ENCODE measurements at places on chromosomes 5 and 9. TPM values are rescaled to one million over a fixed set of nuclear protein-coding genes. Genes with fewer than 3 reads are reported as not detected.

DNA sequence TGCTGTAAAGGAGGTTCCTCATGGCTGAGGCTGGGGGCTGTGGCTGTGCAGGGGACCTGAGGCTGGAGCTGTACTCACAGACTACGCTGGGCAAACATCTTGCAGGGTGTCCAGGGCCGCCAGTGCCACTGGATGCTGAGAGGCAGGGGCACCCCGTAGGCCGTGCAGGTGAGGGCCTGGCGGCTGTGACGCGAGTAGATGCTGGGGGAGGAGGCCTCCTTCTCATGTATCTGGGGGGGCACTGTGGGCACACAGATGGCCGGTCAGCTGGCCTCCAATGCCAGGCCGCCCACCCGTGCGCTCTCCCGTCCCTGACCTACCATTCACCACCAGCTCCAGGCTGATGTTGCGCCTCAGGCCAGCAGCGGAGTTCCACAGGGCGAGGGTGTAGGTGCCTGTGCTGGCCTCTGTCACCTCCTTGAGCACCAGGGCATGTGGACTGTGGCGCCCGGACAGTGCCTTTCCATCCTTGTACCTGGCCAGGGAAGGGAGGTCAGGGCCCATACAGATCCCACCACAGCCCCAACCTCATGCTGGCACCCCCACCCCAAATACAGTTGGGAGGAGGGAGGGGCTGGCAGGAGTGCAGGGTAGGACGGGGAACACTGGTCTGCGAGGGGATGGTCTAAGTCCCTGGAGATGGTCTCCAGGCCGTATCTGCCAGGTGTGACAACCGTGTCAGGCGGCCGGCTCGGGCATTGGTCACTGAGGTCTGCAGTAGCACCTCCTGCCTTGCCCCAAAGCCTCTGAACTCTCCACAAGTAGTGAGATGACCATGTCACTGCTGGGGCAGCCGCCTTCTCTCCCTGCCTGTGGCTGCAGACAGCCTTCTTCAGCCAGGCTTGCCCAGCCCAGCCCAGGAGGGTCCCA is 23.4 kb downstream of the FLT4 start:
- H3K4me3 ChIP-seq = no peak overlapping the region
- no peaks in the 10 kb centered on the region for H3K27me3 ChIP-seq
- no peaks in the 10 kb centered on the region for H3K36me3 ChIP-seq
- H3K4me1 ChIP-seq = peaks cover 5% of the 10 kb centered on the region
- no peak for DNase-seq

GRCh38 chr9:130283539-130284248 is 18.1 kb downstream of the HMCN2 start:
- no peaks in the 10 kb centered on the region for H3K27me3 ChIP-seq
- DNase-seq = no peak
- no peak overlapping the region for H3K4me3 ChIP-seq

GRCh38 chr5:92313385-92313784 is 930.3 kb upstream of the ARRDC3 start:
- H3K27me3 ChIP-seq = no peaks in the 10 kb centered on the region
- no peak for DNase-seq
- no peaks in the 10 kb centered on the region for H3K36me3 ChIP-seq
- no peaks in the 10 kb centered on the region for H3K4me1 ChIP-seq
- H3K27ac ChIP-seq = no peak overlapping the region
- no peak overlapping the region for H3K4me3 ChIP-seq

INSL4 gene
- total RNA-seq = not detected

DNA sequence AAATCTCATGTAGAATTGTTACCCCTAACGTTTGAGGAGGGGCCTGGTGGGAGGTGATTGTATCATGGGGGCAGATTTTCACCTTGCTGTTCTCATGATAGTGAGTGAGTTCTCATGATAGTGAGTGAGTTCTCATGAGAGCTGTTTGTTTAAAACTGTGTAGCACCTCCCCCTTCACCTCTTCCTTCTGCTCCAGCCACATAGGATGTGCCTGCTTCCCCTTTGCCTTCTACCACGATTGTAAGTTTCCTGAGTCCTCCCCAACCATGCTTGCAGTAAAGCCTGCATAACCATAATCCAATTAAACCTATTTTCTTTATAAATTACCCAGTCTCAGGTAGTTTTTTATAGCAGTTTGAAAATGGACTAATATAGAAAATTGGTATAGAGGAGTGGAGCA is 1783.7 kb upstream of the CDH9 start:
- H3K27me3 ChIP-seq = no peaks in the 10 kb centered on the region
- no peak overlapping the region for H3K4me3 ChIP-seq

GRCh38 chr5:165410476-165410875 is 1905.1 kb downstream of the MAT2B start:
- no peaks in the 10 kb centered on the region for H3K4me1 ChIP-seq
- no peaks in the 10 kb centered on the region for H3K36me3 ChIP-seq
- no peaks in the 10 kb centered on the region for H3K27me3 ChIP-seq
- H3K27ac ChIP-seq = no peak overlapping the region
- DNase-seq = no peak
- H3K4me3 ChIP-seq = no peak overlapping the region

GRCh38 chr9:88969646-88970373 is 21.5 kb upstream of the S1PR3 start:
- H3K36me3 ChIP-seq = no peaks in the 10 kb centered on the region
- no peaks in the 10 kb centered on the region for H3K27me3 ChIP-seq
- H3K27ac ChIP-seq = no peak overlapping the region
- H3K4me1 ChIP-seq = no peaks in the 10 kb centered on the region

PDE6A gene
- not detected for total RNA-seq

DNA sequence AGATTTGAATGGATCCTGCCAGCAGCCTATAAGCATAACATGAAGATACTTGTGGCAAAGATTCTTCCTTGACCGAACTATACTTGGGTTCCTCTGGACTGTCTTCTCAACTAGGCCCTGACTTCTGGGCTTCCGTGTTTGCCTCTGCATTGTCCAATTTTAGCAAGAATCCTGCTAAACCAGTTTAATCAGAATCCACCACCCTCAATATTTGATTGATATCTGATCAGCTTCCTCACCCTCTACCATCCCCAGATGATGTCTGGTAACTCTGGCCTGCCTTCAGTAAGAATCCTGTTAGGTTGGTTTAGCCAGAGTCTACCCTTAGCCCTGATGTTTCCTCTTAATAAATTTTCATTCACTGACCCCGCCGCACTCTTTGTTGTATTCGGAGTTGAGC is 54.4 kb upstream of the GALNT10 start:
- DNase-seq = no peak
- H3K4me3 ChIP-seq = no peak overlapping the region
- no peaks in the 10 kb centered on the region for H3K27me3 ChIP-seq
- no peak overlapping the region for H3K27ac ChIP-seq
- no peaks in the 10 kb centered on the region for H3K4me1 ChIP-seq
- no peaks in the 10 kb centered on the region for H3K36me3 ChIP-seq

FLT4 gene
- 0.92 TPM for total RNA-seq

GRCh38 chr5:4976902-4977301 is 163.2 kb upstream of the ADAMTS16 start:
- DNase-seq = no peak
- H3K27ac ChIP-seq = no peak overlapping the region
- no peaks in the 10 kb centered on the region for H3K36me3 ChIP-seq
- no peaks in the 10 kb centered on the region for H3K4me1 ChIP-seq

DNA sequence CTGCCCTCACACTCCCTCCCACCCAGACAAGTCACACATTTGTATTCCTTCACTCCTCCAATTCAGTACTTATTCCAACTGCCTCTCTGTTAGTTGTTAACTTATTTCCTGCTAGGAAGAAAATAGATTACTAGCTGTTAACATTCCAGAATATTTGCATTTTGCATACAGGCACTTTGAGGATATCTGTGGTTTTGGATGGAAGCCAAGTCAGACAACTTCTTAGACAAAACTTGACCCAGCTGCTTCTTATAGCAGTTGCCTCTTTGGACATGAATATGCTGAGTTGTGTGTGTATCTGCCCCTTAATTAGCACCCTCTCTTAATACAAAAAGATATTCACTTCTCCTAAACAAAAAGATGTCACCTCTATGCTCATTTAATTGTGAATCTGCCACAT is 1280.6 kb upstream of the ACO1 start:
- H3K4me1 ChIP-seq = no peaks in the 10 kb centered on the region
- no peaks in the 10 kb centered on the region for H3K27me3 ChIP-seq
- no peak overlapping the region for H3K27ac ChIP-seq

GRCh38 chr9:69604568-69605219 is 67.5 kb downstream of the APBA1 start:
- H3K27me3 ChIP-seq = no peaks in the 10 kb centered on the region
- no peaks in the 10 kb centered on the region for H3K36me3 ChIP-seq
- no peak overlapping the region for H3K4me3 ChIP-seq
- no peak for DNase-seq

GRCh38 chr5:65923339-65923738 is 3.0 kb upstream of the ERBIN start:
- no peak overlapping the region for H3K4me3 ChIP-seq
- H3K36me3 ChIP-seq = no peaks in the 10 kb centered on the region
- no peak for DNase-seq
- H3K27me3 ChIP-seq = no peaks in the 10 kb centered on the region

PTPN3 gene
- not detected for total RNA-seq

GRCh38 chr9:135085830-135086546 is 1.5 kb upstream of the OLFM1 start:
- peaks cover 15% of the 10 kb centered on the region for H3K27me3 ChIP-seq
- no peaks in the 10 kb centered on the region for H3K4me1 ChIP-seq
- H3K36me3 ChIP-seq = no peaks in the 10 kb centered on the region
- H3K27ac ChIP-seq = no peak overlapping the region
- peak; percentile 12 for DNase-seq

AQP3 gene
- 3.9 TPM for total RNA-seq

TNFSF15 gene
- total RNA-seq = not detected

PCDHB9 gene
- total RNA-seq = 0.15 TPM

SLC6A7 gene
- total RNA-seq = not detected

DNA sequence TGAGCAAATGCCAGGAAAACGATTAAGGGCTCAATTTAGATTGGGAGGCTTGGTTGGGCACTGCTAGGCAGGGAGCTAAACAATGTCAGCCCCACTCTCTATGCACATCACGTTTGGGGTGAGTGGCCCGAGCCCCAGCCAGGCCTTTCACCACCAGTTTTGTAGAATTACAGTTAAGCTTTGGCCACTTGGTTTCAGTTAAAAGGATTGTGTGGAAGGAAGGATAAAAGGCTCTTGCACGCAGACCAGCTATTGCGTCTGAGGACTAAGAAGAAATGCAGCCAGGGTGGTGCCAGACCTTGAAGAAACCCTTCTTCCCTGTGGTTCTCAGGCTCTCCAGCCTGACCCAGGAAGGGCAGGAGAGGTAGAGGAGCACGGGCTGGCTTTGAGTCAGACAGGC is 125.3 kb upstream of the SLC44A1 start:
- H3K4me3 ChIP-seq = no peak overlapping the region
- H3K27ac ChIP-seq = no peak overlapping the region
- DNase-seq = no peak
- peaks cover 2% of the 10 kb centered on the region for H3K27me3 ChIP-seq
- H3K36me3 ChIP-seq = no peaks in the 10 kb centered on the region
- H3K4me1 ChIP-seq = peaks cover 22% of the 10 kb centered on the region

GRCh38 chr9:129412814-129413536 is 207.9 kb downstream of the C9orf50 start:
- peaks cover 47% of the 10 kb centered on the region for H3K4me1 ChIP-seq
- H3K27ac ChIP-seq = peak overlapping the region; percentile 99
- H3K27me3 ChIP-seq = no peaks in the 10 kb centered on the region
- peak overlapping the region; percentile 41 for H3K4me3 ChIP-seq
- DNase-seq = no peak
- H3K36me3 ChIP-seq = no peaks in the 10 kb centered on the region

- no peaks in the 10 kb centered on the region for H3K36me3 ChIP-seq
- no peak overlapping the region for H3K4me3 ChIP-seq
- DNase-seq = no peak
- no peaks in the 10 kb centered on the region for H3K4me1 ChIP-seq
- no peaks in the 10 kb centered on the region for H3K27me3 ChIP-seq
- H3K27ac ChIP-seq = no peak overlapping the region
These were observed 431.6 kb downstream of the IRX1 start for GRCh38 chr5:4027088-4027734.

DNA sequence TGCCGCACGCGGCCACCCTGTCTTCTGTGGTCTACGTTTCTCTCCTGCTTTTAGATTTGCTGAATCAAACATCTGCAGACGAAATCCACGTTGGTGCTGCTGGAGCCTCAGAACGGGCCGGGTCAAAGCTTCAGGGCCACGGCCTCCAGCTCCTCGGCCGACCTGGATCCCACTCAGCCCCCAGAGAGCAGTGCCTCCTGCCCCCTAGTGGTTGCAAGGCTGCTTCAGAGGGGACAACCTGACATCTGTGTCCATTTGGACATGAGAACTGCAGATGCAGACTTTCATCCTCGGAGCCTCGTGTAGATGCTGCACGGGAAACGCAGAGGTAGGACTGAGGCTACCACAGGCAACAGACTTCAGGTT is 23.0 kb upstream of the SLC6A3 start:
- no peaks in the 10 kb centered on the region for H3K27me3 ChIP-seq
- peaks cover 72% of the 10 kb centered on the region for H3K36me3 ChIP-seq
- H3K27ac ChIP-seq = no peak overlapping the region
- no peak overlapping the region for H3K4me3 ChIP-seq
- no peaks in the 10 kb centered on the region for H3K4me1 ChIP-seq

CAMK2A gene
- total RNA-seq = not detected

- H3K4me3 ChIP-seq = no peak overlapping the region
- no peak for DNase-seq
- H3K4me1 ChIP-seq = peaks cover 5% of the 10 kb centered on the region
- H3K27me3 ChIP-seq = no peaks in the 10 kb centered on the region
- H3K27ac ChIP-seq = no peak overlapping the region
- peaks cover 26% of the 10 kb centered on the region for H3K36me3 ChIP-seq
These were observed 5.9 kb upstream of the CFAP90 start for GRCh38 chr5:7856855-7857254.

DNA sequence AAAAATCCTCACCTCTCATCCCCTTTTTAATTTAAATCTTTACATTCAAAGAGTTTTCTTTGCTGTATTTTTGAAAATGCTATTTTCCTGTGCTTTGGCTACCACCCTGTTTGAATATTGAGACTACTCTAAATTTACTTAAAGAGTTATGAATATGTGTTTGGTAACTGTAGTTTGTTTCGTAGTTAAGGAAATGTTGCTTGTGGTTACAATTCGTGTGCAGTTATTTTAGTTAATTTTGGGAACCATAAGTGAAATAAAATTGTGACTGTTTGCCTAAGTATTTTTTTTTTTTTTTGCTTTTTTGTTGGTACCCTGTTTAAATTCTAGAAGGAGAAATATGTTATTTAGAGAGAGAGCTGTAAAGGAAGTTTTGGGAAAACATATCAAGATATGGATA is 78.7 kb downstream of the XRCC4 start:
- H3K4me3 ChIP-seq = no peak overlapping the region
- H3K36me3 ChIP-seq = no peaks in the 10 kb centered on the region
- H3K27me3 ChIP-seq = no peaks in the 10 kb centered on the region
- no peak overlapping the region for H3K27ac ChIP-seq
- DNase-seq = no peak
